GM23338 (cell line): ENCODE measurements at places on chromosomes 7 and 10.

DNA sequence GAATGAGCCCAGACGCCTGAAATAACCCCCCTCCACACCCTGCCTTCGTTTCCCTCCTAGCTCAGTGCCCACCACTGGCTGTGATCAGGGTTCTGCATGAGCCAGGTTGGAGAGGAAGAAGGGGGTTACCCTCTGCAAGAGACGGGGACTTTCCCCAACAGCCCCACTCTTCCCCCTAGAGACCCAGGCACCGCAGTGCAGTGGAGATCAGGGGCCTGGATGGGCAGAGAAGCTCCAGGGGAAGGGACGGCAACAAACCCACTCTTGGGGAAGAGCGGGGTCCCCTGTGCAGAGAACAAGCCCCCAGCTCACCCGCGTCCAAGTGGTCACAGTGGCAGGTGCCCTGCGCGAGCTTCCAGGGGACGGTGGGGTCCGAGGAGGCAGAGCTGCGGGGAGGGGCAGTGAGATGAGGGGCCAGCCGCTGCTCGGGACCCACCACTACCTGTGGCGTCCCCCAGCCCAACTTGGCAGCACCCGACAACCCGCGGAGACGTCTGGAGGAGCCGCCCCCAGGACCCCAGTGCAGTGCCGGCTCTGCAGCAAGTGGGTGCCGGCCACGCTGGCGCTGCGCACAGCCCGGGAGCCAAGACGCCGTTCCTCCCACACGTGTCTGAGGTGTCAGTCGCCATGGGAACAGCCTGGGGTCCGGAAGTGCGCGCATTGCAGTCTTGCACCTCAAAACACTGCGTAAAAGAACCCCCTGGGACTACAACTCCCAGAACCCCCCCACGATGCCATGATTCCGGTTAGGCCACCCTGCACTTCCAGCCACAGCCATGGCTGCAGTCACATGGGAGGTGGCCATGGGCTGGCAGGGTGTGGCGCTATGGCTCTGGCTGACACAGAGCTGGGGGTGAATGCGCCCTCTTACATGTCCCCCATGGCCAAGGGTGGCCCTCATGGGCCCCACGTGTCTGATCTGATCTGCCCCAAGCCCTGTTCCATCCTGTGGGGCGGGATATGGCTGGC lies 45.8 kb upstream of the WIPI2 start:
- no peaks in the 10 kb centered on the region for H3K27me3 ChIP-seq
- no peak overlapping the region for H3K4me3 ChIP-seq
- no peaks in the 10 kb centered on the region for H3K4me1 ChIP-seq
- peak; percentile 41 for DNase-seq
- no peak overlapping the region for H3K27ac ChIP-seq

DNA sequence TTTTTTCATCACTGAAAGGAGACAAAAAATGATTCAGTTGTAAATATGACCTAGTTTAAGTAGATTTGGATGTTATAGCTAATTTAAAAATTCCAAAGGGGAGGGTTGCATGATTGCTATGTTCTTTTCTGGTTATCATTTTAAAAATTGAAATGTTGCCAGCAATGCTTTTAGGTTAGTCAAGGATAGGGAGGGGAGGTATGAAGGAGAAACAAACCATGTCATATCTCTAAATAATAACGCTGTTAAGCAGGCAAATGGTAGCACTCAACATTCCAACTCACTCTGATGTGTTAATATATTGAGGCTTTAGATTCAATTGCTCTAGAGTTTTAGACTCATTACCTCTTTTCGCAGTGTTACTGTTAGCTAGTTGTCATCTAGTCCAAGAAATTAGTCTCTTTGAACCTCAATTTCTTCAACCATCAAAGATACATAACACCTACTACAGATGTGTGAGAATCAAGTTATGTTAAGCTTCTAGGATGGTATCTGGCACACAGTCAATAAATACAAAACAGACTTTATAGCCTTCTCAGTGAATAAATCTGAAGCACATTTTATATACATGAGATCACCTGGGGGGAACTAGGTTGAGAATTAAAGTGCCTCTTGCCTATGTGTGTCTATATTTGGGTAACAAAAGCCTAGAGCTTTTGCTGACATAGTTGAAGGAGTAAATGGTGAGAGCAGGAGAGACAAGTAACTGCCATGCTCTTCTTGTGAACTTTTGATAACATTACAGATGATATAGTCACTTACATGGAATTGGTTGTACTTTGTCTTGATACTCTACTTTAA lies 124.9 kb downstream of the CSTF2T start:
- peak; percentile 11 for DNase-seq
- H3K4me1 ChIP-seq: peaks cover 28% of the 10 kb centered on the region
- 0 out of 2 replicates have a peak overlapping the region, but pooled peaks have one; percentile 9 for H3K4me3 ChIP-seq
- H3K27ac ChIP-seq: 0 out of 2 replicates have a peak overlapping the region, but pooled peaks have one; percentile 4

DNA sequence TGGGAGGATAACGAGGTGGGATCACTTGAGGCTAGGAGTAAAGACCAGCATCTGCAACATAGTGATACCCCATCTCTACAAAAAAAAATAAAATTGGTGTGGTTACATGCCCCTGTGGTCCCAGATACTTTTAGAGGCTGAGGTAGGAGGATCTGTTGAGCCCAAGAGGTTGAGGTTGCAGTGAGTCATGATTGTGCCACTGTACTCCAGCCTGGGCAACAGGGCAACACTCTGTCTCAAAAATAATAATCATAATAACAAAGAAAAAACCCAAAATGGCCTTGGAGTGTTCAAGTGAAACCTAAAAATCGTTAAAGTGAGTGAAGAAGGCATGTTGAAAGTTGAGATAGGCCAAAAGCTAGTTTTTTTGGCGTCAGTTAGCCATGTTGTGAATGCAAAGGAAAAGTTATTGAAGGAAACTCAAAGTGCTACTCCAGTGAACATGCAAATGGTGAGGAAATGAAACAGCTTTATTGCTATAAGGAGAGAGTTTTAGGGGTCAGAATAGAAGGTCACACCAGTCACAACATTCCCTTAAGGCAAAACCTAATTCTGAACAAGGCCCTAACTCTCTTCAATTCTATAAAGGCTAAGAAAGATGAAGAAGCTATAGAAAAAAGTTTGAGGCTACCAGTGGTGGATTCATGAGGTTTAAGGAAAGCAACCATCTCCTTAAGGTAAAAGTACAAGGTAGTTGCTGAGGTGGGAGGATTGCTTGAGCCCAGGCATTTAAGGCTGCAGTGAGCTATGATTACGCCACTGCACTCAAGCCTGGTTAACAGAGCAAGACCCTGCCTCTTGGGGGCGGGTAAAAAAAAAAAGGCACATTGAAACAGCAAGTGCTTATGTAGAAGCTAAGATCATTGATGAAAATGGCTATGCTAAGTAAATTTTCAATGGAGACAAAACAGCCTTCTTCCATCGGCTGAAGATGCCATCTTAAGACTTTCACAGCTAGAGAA lies 45.4 kb upstream of the STOX1 start:
- H3K4me1 ChIP-seq: no peaks in the 10 kb centered on the region
- peaks cover 34% of the 10 kb centered on the region for H3K36me3 ChIP-seq
- no peak for DNase-seq
- no peaks in the 10 kb centered on the region for H3K27me3 ChIP-seq
- H3K27ac ChIP-seq: peak overlapping the region; percentile 60

GRCh38 chr7:140673063-140673773 lies 473 bp downstream of the ADCK2 start:
- DNase-seq: peak; percentile 82
- no peaks in the 10 kb centered on the region for H3K36me3 ChIP-seq

DNA sequence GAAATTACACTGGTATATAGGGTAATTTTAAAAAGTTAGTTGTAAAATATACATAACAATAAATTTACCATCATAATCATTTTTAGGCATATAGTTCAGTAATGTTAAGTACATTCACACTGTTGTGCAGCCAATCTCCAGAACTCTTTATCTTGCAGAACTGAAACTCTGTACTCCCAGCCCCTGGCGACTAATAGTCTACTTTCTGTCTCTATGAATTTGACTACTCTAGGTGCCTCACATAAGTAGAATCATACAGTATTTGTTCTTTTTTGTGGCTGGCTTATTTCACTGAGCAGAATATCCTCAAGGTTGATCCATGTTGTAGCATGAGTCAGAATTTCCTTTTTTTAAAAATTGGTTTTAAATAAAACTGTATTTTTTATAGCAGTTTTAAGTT lies 41.4 kb downstream of the NRF1 start:
- peaks cover 3% of the 10 kb centered on the region; the same call in 1 of the 2 replicates for H3K36me3 ChIP-seq
- no peaks in the 10 kb centered on the region for H3K27me3 ChIP-seq
- no peak overlapping the region for H3K27ac ChIP-seq
- H3K4me3 ChIP-seq: no peak overlapping the region

DNA sequence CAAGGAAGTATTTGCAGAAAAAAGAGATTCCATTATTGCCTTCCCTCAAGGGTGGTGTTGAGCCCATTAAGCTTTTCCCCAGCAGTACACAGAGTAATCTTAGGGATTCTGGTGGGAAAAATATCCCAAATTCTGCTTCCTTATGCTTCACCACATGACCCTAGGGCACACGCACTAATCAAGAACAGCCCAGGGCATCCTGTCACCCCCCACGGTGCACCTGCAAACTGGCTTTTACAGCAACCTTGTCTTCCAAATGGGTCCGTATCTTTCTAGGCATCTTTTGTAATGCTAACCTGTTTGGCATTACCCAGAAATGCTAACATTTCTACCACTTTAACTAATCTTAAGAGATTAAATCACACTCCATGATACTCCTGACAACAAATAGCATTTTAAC lies 926 bp upstream of the C7orf33 start:
- H3K36me3 ChIP-seq: no peaks in the 10 kb centered on the region
- no peak overlapping the region for H3K4me3 ChIP-seq
- DNase-seq: peak; percentile 50
- no peak overlapping the region for H3K27ac ChIP-seq
- H3K4me1 ChIP-seq: peaks cover 25% of the 10 kb centered on the region

DNA sequence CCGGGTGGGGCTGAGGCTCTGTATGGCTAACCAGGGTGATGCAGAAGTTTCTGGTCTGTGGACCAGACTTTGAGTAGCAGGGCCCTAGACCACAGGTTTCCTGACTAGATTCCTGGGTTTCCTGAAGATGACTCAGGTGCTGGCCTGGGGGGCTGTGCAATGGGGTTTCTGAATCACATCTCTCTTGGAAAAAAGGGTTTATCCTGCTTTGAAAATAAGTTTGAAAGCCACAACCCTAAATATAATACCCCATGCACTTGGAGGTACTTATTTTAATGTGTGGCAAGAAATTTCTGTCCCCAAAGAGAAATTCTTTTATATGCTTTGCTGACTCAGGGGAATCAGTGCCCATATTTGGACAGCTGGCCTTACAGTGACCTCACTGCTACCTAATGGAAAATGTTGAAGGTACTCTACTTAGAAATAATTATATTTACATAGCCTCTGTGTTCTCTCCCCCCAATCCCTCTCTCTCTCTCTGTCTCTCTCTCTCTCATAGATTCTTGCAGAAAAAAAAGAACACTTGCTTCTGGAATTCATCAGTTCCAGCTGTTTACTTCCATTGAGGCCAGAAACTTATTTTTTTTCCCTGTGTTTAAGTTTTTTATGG lies 184.4 kb upstream of the LYZL2 start:
- 0 out of 2 replicates have a peak, but pooled peaks cover 7% of the 10 kb centered on the region for H3K4me1 ChIP-seq
- DNase-seq: no peak
- H3K4me3 ChIP-seq: no peak overlapping the region
- H3K27me3 ChIP-seq: no peaks in the 10 kb centered on the region
- H3K36me3 ChIP-seq: no peaks in the 10 kb centered on the region

GRCh38 chr7:142471820-142472219 lies 214.0 kb upstream of the PRSS58 start:
- no peak overlapping the region for H3K27ac ChIP-seq
- no peak overlapping the region for H3K4me3 ChIP-seq
- no peak for DNase-seq
- H3K27me3 ChIP-seq: no peaks in the 10 kb centered on the region

GRCh38 chr7:55060636-55061022 lies 41.8 kb downstream of the EGFR start:
- no peak overlapping the region for H3K4me3 ChIP-seq
- no peak overlapping the region for H3K27ac ChIP-seq
- H3K4me1 ChIP-seq: peaks cover 6% of the 10 kb centered on the region
- no peaks in the 10 kb centered on the region for H3K27me3 ChIP-seq
- no peaks in the 10 kb centered on the region for H3K36me3 ChIP-seq
- DNase-seq: no peak

- DNase-seq: peak; percentile 87
- H3K4me1 ChIP-seq: peaks cover 62% of the 10 kb centered on the region
- H3K36me3 ChIP-seq: no peaks in the 10 kb centered on the region
- peaks cover 41% of the 10 kb centered on the region for H3K27me3 ChIP-seq
- peak overlapping the region; percentile 93 for H3K27ac ChIP-seq
These were observed 3.6 kb downstream of the NPM3 start for GRCh38 chr10:101779544-101780186.

DNA sequence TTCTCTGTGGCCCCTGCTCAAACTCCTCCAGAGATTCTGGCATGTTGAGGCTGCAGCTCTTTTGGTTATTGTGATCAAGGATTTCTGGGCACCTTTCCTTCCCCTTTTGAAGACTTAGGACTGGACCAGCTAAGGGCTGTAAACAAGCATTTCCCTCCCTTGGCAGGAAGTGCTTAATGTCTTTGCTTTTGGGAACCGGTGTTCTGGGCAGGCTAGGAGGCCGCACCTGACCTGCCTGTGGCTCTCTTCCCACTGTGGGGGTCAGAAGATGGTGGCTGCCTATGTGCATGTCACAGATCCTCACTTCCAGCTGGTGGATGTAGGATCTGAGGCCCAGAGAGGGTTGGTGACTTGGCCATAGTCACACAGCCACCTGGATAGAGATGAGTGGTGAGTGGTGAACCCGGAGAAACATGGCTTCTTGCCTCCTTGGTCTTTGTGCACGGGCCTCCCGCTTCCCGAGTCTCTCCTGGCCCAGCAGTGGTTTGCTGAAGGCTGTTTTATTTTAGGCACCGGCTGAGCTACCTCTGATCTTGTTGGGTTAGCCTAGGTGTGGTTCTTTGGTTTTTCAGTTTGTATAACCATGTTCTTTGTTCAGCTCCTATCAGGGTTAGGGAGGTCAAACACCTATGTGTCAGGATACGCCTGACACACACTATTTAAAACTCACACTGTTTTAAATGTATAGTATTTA lies 82.0 kb downstream of the GRK5 start:
- H3K27ac ChIP-seq: no peak overlapping the region
- no peak for DNase-seq
- no peaks in the 10 kb centered on the region for H3K4me1 ChIP-seq
- H3K36me3 ChIP-seq: no peaks in the 10 kb centered on the region
- H3K4me3 ChIP-seq: no peak overlapping the region
- H3K27me3 ChIP-seq: no peaks in the 10 kb centered on the region

DNA sequence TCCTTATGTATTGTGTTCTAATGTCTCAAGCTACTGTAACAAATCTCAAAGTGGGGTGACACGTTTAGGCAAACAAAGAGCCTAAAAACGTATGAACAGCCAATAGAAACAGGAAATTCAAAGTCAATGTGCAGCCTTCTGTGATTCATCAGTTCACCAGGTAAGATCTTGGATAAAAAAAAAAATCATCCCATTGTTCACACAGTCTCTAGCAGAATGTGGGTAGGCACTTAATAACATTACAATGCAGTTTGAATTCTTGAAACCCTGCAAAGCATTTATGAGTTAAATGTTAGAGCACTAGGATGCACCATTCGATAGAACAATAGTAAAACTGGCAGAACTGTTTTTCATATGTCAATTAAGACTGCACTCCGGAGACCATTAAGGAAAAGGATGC lies 88.2 kb upstream of the HDAC9 start:
- H3K27ac ChIP-seq: no peak overlapping the region
- peak; percentile 12 for DNase-seq
- no peaks in the 10 kb centered on the region for H3K27me3 ChIP-seq
- H3K4me3 ChIP-seq: no peak overlapping the region
- H3K4me1 ChIP-seq: peaks cover 28% of the 10 kb centered on the region

GRCh38 chr7:3955751-3956696 lies 655.0 kb downstream of the SDK1 start:
- H3K27ac ChIP-seq: no peak overlapping the region
- no peaks in the 10 kb centered on the region for H3K4me1 ChIP-seq
- no peak overlapping the region for H3K4me3 ChIP-seq

- H3K4me3 ChIP-seq: no peak overlapping the region
- H3K27ac ChIP-seq: no peak overlapping the region
- peaks cover 3% of the 10 kb centered on the region; the same call in 1 of the 2 replicates for H3K36me3 ChIP-seq
- no peaks in the 10 kb centered on the region for H3K27me3 ChIP-seq
These were observed 434.6 kb downstream of the PAXIP1 start for GRCh38 chr7:154568346-154568745.
